ENCODE measurements at places on chromosomes 12 and 14.

GRCh38 chr12:53956251-53956887 is 1.7 kb downstream of the HOXC12 start:
- DNase-seq: no peak

DNA sequence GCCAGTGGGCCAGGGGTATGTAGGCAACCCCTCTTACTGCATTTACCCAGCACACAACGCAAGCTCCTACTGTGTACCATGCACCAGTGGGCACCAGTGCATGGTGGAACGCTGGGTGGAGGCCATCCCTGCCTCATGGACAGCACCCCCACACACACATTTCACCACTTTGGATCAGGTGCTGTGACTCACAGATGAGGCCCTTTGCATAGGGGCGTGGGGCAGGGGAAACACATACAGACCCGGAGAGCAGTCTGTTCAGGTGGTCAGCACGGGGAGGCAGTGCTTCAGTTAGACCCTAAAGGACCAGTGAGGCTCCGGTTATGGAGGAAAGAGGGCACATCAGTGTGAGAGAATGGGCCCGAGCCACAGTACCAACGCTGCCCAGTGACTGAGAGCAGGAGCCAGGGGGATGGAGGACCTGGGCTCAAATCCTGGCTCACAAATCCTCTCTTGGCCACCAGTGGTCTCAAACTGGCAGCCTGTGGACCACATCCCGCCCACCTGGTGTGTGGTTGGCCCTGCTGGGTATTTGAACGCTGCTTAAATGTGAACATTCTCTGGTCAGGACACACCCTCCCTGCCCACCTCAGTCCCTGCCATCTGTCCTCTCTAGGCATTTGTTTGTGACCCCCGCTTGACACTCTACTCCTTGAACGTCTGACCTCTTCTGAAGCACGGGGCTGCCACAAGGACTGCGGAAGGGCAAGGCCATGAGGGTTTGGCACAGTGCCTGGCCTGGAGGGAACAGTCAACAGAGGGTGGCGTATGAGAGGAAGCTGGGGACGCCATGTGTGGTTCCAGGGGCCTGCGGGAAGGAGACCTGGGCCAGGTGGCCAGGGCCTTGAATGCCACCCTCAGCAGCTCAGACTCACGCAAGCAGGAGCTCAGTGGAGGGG is 46.7 kb downstream of the FAM222A start:
- no peak for DNase-seq

- DNase-seq: no peak
Measured at GRCh38 chr12:98893675-98894411, 248.8 kb downstream of the APAF1 start.

DNA sequence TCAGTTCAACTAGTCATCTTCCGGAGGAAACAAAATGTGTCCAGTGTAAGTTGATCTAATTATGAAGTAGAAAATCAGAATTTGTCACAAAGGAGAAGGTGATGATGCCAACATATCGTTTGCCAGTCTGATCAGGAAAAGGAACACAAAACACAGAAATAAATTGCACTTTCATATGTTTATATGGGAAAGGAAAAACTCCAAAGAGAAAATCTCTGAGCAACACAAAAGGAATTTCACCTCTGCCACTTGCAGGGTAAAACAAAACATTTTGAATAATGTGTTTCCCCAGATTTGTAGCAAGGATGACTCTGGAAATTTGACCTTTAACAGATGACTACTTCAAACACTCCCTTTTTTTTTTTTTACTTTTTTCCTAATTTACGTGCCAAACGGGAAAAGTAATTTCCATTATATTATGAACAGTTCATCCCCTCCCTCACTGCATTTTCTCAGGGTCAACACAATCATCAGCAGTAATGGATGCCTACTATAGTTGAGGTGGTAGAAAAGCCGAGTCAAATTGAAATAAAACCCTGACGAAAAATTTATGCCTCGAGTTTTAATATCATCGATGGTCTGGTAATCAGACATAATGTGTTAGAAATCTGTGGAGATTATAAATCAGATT is 25.6 kb downstream of the MGAT4C start:
- DNase-seq: no peak

DNA sequence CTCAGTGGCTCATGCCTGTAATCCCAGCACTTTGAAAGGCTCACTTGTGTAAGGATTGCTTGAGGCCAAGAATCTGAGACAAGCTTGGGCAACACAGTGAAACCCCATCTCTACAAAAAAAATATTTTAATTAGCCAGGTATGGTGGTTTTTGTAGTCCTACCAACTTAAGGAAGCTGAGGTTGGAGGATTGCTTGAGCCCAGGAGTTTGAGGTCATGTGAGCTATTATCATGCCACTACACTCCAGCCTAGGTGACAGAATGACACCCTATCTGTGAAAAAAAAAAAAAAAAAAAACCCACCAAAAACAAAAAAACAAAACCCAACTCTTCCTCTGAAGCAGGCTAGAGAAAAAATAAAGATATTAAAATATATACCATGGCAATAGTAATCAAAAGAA is 41.2 kb downstream of the TMEM116 start:
- peak; percentile 85 for DNase-seq

DNA sequence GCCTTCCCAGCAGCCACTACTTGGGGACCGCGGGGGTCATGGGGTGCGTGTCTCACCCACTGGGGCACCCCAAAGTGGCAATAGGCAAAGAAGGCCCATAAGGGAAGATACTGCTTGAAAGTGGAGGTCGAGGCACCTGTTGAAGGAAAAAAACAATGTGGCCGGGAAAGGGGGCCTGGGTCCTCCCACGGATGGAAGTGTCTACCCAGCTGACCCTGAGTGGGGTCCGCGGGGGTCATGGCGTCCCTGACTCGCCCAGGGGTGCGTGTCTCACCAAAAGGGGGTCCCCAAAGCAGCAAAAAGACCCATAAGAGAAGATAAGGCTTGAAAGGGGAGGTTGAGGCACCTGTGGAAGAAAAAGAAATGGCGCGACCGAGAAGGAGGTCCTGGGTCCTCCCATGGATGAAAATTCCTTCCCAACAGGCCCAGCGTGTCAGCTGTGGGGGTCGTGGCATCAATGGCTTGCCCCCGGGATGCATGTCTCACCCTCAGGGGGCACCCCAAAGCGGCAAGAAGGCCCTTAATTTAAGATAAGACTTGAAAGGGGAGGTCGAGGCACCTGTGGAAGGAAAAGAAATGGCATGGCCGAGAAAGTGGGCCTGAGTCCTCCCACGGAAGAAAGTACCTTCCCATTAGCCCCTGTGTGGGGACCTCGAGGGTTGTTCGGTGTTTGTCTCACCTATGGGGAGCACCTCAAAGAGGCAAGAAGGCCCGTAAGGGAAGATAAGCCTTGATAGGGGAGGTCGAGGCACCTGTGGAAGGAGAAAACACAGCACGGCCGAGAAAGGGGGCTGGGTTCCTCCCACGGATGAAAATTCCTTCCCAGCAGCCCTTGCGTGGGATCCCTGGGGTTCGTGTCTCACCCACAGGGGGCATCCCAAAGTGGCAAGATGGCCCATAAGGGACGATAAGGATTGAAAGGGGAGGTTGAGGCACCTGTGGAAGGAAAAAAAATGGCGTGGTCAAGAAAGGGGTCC is 266.0 kb downstream of the ALG10 start:
- no peak for DNase-seq

DNA sequence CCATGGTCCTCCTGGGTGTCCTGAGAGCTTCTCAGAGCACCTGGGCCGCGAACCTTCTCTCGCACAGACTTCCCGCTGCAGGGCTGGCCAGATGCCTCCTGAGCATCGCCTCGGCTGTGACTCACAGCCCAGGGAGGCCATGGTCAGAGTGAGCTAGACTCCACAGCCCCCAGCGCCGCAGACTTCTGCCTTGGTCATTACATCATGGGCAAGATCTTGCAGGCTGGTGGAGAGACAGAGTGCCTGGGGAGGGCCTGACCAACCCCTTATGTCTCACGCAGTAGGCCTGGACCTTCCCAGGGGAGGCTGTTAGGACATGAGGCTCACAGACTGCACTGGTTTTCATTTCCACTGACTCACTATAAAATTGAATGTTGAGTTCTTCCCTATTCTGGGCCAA is 41.8 kb downstream of the SMOC1 start:
- DNase-seq: no peak

- DNase-seq: no peak
Measured at GRCh38 chr14:92368001-92368400, 45.0 kb downstream of the SLC24A4 start.

DNA sequence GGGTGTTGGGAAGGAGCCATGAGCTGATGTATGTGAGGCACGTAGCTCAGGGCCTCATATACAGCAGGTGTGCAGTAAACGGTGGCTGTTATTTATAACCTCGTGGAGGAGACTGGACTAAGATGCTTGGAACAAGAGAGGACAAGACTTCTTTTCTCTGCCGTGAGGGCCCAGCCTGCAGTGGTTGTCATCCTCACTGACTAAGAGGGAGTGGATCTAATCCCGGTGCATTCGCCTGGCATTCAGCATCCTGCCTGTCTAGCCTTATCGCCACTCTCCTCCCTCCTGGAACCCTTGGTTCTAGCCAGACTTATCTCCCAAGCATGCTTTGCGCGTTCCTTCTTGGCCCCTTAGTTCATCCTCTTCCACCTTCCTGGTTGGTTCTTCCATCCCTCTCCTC is 3.9 kb downstream of the TSPAN9 start:
- no peak for DNase-seq

DNA sequence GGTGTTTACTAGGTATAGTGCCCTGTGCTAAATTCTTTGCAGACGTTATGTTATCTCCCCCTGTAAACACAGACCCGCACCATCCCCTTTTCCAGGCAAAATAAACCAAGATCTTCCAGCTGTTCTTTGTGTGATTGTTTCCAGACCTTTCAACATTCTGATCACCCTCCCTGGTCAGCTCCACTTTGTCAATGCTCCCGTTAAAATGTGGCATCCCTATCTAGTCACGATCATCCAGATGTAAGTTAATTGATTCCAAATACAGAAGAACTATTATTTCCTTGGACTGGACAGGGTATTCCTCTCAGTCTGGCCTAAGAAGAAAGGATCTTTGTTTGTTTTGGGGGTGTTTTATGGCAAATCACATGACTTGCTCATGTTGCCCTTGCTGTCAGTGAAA is 127.6 kb upstream of the ARID2 start:
- no peak for DNase-seq

GRCh38 chr14:71592361-71592760 is 339.9 kb upstream of the RGS6 start:
- DNase-seq: no peak

GRCh38 chr12:32548691-32549281 is 130.3 kb upstream of the DNM1L start:
- no peak for DNase-seq

GRCh38 chr12:56678852-56679251 is 9.2 kb downstream of the PTGES3 start:
- DNase-seq: no peak

GRCh38 chr14:73759183-73759713 is 45.1 kb upstream of the PNMA1 start:
- DNase-seq: peak; percentile 75

DNA sequence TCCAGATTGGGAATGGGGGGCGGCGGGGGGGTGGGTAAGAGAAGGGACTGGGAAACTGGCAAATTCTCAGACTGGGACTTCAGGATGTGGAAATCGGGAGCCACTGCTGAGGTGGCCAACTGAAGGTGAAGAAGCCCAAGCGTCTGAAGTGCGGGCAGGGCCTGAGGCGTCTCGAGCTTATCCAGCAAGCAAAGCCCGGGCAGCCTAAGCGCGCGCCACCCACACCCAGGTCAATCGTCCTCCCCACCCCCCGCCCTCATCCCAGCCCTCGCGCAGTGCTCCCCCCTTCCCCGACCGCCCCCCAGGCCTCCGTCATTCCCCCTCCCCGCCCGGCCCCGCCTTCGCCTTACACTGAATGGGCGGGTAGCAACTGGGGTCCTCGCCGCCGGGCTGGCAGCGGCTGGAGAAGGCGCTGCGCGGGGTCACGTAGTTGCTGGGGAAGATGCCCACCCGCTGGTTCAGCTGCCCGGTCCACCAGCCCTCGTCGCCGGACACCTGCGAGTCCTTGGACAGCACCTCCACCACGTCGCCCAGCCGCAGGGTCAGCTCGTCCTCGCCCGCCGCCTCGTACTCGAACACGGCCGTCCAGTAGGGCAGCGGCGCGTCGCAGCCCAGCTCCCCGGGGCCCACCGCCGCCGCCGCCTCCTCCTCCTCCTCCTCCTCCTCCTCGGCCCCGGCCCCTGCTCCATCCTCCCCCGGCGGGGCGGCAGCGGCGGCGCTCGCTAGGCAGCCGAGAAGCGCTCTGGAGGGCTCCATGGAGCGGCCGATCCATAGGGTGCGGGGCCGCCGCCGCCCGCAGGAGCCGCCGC is 693 bp downstream of the MAP3K9 start:
- peak; percentile 68 for DNase-seq

DNA sequence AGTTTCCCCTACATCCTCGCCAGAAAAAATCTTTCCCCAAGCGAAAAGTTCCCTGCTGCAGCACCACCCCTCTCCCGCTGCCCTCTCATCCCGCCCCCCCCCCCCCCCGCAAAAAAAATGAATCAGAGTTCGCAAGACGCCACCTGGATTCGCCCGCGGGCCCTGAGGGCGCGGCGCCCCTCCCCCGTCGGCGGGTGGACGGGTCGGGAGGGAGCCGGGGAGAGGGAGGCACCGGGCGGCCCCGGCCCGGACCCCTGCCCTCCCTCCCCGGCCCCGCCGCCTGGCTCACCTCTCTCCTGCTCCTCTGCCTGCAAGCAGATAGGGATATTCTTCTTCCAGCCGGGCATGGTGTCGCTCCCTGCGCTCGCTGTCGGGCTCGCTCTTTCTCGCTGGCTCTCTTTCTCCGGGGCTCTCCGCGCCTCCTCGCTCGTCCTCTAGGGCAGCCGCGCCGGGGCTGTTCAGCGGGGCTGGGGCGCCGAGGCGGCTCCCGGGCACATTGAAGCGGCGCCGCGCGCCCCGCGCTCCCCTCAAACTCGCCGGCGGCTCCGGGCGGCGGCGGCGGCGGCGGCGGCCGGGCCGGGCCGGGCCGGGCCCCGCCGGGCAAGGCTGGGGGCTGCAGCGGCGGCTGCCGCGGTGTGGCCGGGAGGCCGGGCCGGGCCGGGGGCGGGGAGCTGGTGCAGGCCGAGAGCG is 200.3 kb upstream of the CAND1 start:
- DNase-seq: no peak

- DNase-seq: no peak
Measured at GRCh38 chr14:99872786-99873440, 79.7 kb downstream of the EML1 start.

- DNase-seq: no peak
Measured at GRCh38 chr12:115946867-115947695, 330.4 kb downstream of the MED13L start.

- no peak for DNase-seq
Measured at GRCh38 chr12:8661016-8661415, 1.6 kb downstream of the MFAP5 start.

DNA sequence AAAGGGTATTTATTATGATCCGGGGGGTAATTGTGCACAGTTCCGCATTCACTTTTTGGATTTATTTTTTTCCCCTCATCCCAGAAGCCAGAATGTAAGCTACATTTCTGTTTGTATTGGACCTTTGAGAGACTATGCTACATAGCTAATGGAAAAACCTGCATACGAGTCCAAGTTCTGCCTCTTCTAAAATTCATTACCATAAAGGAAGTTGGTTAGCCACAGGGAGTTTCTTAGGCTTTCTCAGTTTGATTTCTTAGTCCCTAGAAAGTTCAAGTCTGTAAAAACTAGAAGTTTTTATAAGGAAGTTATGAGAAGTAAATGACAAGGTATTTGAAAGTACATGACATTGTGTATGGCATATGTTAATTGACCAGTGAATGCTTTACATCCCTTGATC is 138.7 kb downstream of the PDE3A start:
- DNase-seq: no peak

Measured in CD8-positive, alpha-beta T cell (primary cell).